Effector CD4-positive, alpha-beta T cell (primary cell): ENCODE measurements at places on chromosomes 3 and 15.

DNA sequence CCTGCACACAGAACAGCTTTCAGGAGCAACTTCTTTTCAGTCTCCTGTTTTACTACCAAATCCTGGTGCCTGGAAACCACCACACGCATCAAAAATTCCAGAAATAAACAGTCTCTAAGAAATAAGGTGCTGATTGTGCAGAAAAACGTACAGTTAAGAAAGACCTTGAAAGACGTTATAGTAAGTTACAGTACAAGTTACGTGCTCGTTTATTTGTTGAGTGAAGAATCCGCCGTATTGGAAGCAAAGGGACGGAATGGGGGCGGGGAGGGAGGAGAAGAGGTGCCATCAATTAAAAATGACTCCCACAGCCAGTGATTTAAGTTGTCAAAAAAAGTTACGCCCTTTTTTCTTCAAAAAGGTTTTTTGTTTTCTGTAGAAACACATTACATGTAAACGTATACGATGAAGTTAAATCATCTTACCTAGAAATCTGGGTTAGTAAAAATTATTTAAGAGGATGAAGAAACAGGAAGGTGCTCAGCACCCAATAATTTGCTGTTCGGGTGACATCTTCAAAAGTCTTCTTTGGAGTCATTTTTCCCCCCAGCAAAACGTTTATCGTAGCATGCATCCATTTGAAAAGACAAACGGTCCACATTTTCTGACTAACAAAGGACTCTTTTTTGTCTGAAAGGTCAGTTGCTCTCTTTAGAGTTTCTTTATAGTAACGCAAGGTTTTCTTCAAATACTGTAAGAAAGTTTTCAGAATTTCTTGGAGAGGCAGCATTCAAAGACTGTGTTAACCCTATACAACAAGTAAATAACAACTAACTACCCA, 782 bp upstream of the UACA start:
- DNase-seq = no peak

DNA sequence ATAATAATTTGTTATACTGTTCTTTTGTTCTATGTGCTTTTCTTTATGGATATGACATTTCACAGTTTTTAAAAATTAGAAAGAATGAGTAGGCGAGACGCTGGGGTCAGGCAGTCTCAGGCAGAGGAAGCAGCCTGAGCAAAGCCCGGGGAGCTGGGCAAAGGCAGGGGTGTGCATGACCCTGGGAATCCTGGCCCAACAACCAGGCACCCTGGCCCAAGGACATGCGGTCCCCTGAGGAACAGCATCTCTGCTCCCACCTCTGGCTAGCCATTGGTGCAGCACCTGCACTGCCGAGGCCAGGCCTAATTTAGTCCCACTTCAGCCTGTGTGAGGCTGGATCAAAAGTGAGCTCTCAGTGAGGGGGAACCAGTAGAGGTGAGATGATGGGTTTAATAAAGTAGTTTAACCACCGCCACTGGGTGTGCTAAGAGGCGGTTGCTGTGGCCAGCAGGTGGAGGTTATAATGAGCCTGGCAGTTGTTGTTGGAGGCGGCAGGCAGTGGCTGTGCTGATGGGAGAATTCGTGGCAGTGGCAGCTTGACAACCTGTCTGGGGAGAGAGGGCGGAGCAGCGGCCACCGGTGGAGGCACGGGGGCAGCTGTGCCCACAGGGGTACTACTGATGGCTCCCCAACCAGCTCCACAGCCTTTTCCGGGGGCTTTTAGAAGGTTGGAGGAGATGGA, 41.5 kb downstream of the PRKCD start:
- no peak for DNase-seq

DNA sequence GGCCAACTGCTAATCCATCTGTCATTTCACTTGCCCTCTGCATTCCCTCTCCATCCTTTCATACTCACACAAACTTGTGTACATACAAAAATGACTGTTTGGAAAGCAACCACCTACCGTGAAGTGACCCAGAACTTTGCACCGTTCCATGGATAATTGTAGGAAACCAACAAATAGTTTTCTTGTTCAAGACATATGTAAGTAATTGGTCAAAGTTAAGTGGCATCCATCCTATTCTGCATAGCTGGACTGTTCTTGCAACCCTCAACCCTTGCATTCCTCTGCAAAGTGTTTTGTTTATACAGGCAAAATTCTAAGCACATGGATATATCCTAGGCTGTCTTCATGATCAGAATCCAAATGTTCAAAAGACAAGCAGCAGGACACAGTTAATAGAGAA, 592.5 kb downstream of the MECOM start:
- DNase-seq = no peak

- DNase-seq = no peak
Measured at GRCh38 chr3:22748453-22749045, 454.6 kb upstream of the UBE2E2 start.

DNA sequence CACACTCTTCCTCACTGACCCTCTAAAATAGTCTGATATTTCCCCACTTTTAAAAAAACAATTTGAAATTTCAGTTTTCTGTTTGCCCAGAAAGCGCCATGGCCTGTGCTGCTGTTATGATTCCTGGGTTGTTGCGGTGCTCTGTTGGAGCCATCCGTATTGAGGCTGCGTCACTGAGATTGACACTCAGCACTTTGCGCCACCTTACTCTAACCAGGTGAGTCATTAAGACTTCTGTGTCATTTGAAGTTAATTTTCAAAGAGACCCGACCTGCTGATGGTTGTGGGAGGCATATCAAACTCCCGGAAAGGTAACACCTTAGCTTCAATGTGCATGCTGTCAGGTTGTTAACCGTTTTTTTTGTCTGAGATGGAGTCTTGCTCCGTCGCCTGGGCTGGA, 5.8 kb downstream of the OXNAD1 start:
- DNase-seq = no peak

DNA sequence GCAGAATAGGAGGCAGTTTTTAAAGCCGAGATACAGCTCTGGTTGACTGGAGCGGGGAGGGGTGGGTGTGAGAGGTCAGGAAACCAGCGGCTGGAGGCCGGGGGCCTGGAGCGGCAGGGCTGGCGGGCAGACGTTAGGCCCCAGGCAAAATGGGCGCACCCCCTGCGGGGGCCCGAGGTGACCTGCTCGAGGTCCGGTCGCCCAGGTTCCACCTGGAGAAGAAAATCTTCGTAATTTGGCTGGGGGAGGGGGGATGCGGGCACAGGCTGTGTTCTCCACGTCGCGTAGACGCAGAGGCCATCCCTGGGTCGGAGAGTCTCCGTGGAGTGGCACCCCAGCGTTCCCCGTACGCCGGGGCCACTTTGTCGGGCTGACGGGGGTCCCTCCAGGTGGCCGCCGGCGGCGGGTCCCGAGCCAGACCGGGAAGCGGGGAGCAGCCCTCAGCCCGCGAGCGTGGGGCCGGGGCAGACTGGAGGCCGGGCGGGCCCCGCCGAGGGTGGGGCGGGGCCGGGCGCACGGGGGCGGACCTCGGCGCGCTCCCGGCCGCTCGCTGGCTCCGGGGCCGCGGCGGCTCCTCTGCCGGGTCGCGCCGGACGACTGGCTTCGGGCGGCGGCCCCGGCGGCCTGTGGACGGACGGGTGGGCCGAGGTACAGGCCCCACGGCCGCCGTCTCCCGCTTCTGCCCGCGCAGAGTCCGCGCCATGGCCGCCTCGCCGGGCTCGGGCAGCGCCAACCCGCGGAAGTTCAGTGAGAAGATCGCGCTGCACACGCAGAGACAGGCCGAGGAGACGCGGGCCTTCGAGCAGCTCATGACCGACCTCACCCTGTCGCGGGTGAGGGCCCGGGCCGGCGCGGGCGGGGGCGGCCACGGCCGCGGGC, at the start of gene CRTC3:
Gene CRTC3, plus strand, starts transcription at position 553 of the 879 bp plus-strand sequence. Its CDS starts 149 bp downstream, at position 702.
- DNase-seq = peak; percentile 30

DNA sequence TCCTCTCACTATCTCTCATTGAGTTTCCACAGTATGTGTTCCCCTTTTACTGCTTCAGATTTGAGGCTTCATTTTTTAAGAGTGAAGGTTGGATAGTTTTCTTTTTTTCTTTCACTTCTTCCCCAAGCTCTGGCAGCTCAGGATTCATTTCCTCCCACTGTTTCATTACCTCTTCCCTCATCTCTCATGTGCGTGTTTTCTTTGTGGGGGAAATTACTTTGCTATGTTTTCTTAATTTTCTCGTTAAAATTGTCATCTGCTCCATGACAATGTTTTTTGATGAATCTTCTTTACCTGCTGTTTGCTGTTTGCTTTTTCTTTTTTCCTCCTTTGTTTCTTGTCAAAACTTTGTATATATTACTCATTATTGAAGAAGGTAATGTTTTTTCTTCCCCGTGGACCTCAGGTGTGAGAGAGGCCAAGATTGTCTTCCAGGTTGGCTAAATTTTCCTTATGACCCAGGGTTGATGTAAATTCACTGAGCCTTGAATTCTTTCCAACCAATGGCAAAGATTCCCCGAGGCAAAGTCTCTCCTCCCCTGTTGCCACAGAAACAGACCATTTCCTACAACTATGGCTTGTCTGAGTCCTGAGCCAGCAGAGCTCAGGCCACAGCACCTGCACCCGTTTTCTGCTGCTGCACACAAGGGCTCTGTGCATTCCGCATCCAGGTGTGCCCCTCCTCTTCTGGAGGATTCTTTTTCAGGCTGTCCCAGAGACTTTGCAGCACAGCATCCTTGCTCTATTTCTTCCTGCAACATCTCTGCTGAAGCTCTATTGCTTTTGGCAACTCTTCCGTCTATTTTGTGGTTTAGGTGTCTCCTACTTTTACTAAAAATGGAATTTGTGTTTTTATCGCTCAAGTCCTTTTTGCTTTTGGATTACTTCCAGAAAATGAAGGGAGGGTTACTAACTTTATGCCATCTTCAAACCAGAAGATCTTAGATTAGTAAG, 66.1 kb downstream of the NOX5 start:
- DNase-seq = no peak

DNA sequence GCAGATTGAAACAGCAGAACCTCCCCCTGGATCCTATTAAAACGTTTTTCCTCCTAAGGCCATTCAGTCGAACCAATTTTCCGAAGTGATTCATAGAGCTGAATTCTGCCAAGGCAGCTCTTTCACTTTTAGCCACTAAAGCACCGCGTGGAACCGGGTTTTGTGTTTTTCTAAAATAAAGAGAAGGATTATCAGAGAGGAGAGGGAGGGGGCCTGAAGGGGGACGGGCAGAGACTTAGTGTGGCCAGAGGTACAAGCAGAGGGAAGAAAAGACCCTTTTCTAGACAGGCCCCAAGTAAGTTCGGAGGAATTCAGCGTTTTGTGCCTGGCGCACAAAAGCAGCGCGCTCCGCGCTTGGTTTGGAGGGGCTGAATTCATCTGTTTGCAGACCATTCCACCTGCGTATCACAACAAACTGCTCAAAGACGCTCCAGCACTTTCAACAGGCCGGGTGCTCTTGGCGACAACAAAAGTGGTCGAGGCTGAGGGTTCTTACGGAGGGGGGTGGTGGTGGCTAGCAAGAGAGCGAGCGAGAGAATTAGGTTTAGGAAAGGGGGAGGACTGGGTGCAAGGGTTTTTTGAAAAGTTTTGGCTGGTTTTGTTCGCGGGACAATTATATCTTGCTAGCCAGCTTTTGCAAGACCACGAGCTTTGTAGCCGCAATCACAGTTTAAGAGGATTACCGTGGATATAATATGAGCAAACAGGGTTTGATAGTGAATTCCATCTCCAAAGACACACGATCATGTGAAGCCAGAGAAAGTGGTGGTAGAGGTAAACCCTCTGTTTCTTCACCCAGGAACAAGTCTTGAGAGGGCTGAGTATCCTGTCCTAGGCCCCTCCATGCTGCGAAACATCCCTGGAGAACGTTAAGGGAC, 1.2 kb upstream of the FEZF2 start:
- no peak for DNase-seq

- no peak for DNase-seq
Measured at GRCh38 chr3:189363590-189364255, 192.0 kb downstream of the TPRG1 start.

DNA sequence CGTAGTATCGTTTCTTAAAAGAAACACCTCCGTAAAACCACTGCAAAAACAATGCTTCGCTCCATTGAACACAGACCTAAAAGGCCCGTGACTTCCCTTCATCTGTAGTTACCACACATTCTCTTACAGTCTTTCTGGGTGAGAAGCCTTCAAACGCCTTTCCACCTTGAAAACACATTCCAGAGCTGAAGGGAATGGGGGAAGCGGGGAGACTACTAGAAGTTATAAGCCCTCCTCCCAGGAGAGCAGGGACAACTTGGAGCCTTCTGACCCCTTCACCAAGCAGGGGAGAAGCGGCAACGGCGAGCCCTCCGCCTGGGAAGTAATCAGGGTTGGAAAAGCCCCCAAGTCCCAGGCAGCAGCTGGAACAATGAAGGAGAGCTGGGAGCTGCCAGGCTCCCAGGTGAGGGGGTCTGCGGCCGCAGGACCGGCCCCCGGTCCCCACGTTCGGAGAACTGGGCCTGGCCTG, 461 bp downstream of the SECISBP2L start:
- no peak for DNase-seq

DNA sequence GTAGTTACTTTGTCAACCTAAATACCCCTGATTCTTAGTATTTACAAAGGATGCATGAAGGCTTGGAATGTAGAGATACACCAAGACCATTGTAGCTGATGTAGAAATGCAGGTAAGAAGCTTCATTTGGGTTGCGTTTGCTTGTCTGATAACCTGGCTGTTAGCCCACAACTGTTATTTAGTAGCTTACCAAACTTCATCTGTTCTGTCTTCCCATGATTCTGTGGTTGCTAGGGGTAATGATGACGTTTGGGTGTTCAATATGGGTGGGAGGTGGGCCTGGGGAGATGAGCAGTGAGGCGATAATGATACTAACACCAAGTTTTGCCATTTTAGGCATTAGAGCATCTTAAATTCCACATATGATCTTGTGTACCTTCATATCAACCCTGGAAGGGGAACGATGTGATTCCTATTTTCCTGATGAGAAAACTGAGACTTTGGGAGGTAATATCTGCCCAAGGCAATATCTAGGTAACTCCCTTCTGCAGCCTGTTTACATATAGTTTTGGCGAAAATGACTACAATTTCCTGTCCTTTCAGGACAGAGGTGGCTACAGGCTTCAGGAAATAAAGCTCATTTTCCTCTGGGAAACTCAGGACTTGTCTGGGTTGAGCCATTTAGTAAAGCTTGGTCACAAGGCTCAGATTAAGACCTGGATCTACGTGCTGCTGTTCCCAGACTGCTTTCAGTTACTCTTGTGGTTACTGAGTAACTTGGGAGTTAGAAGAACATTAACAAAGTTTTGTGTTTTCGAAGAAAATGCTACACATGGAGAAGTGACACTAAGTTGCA, 26.8 kb downstream of the FNDC3B start:
- DNase-seq = no peak

GRCh38 chr3:159786489-159787177, 202.0 kb upstream of the IL12A start:
- no peak for DNase-seq

DNA sequence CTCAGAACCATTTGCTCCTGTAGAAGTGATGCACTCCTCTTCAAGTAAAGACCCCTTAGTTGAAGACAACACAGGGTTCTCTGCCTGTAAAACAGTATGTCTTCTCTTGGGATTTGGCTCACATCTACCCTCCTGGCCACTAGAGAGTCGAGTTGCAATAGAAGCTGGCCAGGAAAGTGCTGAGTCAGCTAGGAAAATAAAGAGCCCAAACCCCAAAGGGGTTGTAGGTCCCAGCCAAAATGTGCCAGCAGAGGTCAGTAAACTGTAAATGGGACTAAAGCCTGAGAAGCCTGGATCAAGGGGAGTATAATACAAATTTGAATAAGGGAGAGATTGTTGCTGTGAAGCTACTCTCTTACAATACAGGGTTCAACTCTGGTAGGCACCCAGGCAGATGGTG, 37.2 kb upstream of the THBS1 start:
- no peak for DNase-seq
